ENCODE measurements at places on chromosomes 6 and 20.

- no peak for DNase-seq
Observed at GRCh38 chr6:144469144-144469575, 184.0 kb downstream of the UTRN start.

- DNase-seq: no peak
Observed at GRCh38 chr20:9200620-9201019, 131.7 kb downstream of the PLCB4 start.

GRCh38 chr6:28282926-28283325 is 1.6 kb downstream of the PGBD1 start:
- DNase-seq: no peak

DNA sequence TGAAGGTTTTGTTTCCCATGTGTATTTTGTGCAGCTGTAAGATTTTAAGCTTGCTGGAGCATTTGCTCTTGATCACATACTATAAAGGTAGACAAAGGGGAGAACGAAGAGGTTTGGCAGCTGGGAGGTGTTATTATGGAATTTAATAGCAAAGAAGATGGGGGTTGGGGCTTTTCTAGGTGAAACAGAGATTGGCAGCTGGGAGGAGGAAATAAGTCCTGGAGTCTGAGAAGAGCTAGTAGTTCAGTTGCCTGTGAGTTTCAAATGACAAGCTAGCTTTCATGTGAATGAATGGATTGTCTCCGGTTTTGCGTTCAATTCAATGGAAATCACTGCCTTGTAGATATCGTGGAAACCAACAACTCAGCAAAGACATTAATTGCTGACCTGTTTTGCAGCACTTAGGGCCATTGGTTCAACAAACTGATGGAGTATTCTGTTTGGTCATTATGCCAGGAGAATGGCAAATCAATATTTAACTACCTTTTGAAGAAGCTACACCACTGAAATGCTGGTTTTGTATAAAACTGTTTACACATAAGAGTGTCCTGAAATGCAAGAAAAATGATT is 38.1 kb upstream of the FLRT3 start:
- DNase-seq: no peak

DNA sequence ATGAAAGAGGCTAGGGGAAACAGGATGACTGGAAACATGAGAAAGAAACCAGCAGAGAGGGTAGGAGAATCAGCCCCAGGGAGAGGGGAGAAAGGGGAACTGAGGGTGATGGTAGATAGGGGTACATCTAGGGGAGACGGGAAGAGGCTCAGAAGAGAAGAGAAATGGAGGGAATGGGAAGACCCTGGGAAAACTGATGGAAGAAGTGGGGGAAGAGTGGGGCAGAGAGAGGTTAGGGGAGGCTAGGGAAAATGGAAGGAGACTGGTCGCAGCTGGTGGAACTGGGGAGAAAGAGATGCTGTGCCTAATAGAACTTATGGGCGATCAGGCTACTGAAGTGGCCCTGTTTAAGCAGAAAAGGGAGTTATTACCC is 548 bp downstream of the PROCR start:
- DNase-seq: no peak

DNA sequence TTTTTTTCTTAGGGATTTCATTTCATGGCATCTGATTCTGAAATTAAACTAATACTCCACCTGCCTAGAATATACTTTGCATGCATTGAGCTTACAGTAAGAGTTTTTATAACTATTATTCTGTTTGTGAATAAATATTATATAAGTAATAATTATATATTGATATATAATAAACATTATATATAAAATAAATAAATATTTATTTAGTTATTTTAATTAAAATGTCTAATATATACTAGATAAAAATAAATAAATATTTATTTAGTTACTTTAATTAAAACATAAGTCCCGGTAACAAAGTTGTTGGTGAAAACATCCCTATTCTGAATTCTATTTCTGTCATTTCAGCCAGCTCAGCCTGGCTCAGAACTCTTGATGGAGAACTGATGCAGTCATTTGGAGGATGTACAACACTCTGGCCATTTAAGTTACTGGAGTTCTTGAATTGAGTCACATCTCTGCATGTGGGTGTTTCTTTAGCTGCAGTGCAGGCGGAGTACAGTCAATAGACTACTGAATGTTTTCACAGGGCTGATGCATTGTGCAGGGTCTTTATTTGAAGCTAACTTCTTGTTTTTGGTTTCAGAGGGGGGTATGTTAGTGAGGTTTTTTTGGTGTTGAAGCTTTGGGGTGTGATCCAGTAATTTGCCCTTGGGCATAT is 508.9 kb upstream of the ADGRB3 start:
- DNase-seq: no peak

- no peak for DNase-seq
Observed at GRCh38 chr6:57019434-57019833, 27.1 kb upstream of the KIAA1586 start.
